Left renal pelvis (tissue), 4 donors: ENCODE measurements at places on chromosomes 1 and 21. TPM values are rescaled to one million over a fixed set of nuclear protein-coding genes. Genes with fewer than 3 reads are reported as not detected.

DNA sequence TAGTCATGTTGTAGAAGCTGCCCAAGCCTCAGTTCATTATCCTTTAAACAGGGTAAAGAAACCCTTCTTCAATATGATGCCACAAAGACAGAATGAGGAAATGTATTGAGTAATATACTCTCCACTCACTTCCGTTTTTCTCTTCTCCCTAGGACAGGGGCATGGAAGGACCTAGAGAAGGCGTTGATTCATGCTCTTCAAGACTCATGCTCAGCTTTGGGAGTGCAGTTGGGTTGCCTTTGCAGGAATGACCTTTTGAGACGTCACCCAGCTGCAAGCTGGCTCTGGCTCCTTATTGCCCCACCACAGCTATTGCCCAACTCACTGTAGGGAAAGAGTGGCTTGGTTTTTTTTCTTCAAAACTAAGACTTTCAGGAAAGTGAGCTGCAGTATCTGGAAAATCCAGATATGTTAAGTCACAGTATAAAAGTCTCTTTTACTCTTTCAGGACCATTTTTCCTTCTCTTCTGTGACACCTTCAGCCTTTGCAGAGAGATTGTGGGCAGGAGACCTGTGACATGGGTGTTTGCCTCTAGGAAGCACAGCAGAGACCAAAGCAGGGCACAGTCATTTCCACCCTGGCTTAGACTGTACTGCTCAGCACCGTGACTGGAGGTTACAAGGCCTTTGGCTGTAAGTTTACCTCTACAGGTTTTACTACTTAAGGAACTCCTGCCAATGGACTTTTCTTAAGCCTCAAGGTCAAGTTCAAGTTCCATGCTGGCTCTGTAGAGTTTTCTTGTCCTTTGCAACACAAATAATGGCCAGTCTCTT lies 39.5 kb downstream of the XCL2 start:
- no peak for DNase-seq

- DNase-seq: no peak
Measured at GRCh38 chr1:246437961-246438360, 69.1 kb downstream of the SMYD3 start.

DNA sequence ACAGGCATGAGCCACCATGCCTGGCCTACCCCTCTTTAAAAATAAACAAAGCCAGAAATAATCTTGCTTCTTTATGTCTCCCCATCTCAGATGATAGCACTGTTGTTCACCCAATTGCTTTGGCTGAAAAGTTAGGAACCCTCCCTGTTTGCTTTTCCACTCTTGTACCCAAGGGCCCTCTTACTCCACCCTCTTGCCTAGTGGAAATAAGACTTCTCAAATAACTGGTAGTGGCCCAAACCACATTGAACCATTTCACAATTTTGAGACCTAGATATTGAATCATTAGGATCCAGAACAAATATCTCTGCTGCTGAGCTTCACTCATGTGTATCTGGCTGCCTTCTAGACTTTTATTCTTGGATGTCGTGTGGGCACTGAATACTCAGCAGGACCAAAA lies 37.7 kb downstream of the RNF220 start:
- no peak for DNase-seq

GRCh38 chr1:70025846-70026245 lies 179.5 kb downstream of the LRRC40 start:
- DNase-seq: no peak

DNA sequence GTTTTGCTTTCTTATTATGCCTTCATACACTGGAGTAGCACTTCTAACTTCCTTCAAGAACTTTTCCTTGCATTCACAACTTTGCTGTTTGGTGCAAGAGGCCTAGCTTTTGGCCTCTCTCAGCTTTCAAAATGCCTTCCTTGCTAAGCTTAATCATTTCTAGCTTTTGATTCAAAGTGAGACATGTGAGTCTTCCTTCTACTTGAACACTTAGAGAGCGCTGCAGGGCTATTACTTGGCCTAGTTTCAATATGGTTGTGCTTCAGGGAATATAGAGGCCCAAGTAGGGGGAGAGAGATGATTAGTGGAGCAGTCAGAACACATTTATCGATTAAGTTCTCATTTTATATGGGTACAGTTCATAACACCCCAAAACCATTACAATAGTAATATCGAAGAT lies 12.4 kb downstream of the ANGEL2 start:
- DNase-seq: no peak

- DNase-seq: peak; percentile 80
Measured at GRCh38 chr1:119675349-119676345, 27.6 kb upstream of the ZNF697 start.

DNA sequence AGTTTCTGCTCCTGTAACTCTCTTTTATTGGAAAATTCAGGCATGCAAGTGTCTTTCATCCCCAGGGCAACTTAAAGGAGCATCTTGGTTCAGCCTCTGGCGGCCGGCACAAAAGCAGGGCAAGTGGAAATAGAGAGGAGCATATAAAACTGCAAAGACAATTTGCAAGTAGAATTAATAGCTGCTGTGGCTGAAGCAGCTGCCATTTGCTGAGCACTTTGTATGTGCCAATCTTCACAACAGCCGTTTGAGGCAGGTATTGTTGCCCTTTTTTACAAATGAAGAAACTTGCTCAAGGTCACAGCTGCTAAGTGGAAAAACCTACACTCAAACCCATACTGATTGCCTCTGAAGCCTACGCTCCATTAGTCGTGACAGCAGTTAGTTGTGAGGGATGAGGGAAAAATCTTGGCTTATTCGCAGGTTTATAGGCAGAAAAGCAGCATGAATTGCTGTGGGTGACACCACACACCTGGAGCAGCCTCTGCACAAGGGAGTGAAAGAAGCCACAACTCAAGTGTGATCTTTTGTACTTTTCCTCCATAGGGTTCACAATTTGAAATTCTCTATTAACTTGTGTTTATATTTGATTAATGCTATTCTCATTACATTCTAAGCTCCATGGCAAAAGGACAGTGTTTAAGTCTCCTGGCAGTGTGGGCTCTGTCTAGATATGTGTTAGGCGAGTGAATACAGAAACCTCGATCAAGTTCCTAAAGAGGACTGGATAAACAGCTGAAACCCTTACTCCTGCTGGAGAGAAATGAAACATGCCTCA lies 99.0 kb upstream of the BEND5 start:
- no peak for DNase-seq

RPF1 gene
- 35.2 TPM for polyA plus RNA-seq

DNA sequence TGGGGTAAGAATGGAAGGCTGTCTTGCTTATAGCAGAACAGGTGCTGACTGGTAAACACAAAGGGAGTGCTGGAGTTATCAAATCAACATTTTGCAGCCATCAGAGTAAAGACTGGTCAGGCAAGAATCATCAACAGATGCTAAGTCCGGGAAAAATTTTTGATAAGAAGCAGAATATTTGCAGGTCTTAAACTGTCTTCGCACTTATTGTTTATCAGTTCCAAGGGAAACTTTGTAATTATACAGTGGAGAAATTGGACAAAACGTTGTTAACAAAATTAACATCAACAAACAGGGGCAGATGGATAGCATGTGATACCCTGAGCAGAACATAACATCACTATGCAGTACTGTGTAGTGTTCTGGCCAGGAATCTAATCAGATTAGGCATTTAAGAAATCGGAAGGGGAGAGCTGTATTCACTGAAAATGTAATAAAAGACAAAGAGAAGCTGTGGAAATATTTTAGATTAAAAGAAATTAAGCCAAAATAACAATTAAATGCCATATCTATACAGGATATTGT lies 127.1 kb downstream of the DAB1 start:
- DNase-seq: no peak

DNA sequence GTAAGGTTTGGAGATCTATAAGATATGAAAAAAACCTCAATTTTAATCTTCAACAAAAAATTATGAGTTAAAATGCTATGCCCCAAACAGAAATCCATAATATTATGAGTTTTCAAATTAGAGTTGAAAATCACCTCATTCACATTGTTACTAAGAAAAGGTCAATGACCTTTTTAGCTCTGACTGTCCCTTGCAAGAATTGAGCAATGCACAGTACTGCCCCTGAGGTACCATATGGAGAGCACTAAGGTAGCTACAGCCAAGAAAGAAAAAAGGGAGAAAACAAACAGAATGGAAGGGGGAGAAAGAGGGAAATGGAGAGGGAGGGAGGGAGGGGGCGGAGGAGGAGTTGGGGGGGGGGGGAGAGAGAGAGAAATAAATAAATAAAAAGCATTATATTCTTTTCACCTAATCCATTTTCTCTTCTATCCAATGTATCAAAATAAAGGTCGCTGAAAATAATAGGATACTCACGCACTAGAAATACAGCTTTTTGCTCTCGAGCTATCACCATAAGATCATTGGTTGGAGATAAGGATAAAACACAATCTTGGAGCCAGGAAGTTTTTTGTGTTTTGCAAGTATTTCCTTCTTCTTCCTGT lies 58.8 kb downstream of the RAB3GAP2 start:
- DNase-seq: no peak

- DNase-seq: no peak
Measured at GRCh38 chr1:53981220-53981619, 35.1 kb downstream of the LRRC42 start.

GRCh38 chr21:16773206-16773605 lies 739.6 kb upstream of the CXADR start:
- no peak for DNase-seq

DNA sequence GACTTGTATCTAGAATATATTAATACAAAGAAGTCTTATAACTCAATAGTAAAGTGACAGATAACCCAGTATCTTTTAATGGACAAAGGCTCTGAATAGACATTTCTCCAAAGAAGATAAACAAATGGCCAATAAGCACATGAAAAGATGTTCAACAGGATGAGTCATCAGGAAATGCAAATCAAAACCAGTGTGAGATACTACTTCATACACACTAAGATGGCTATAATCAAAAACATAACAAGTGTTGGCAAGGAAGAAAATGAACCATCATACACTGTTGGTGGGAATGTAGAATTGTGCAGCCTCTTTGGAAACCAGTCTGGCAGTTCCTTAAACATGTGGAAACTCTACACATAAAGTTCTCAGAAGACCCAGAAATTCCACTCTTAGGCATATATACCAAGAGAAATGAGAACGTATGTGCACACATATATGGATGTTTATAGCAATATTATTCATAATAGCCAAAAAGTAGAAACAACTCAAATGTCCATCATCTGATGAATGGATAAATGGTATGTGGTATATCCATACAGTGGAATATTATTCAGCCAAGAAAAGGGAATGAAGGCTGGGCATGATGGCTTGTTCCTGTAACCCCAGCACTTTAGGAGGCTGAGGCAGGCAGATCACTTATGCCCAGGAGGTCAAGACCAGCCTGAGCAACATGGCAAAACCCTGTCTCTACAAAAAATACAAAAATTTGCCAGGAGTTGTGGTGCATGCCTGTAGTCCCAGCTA lies 9.9 kb upstream of the MPL start:
- no peak for DNase-seq

GRCh38 chr1:22287946-22288520 lies 145.1 kb upstream of the WNT4 start:
- no peak for DNase-seq

DNA sequence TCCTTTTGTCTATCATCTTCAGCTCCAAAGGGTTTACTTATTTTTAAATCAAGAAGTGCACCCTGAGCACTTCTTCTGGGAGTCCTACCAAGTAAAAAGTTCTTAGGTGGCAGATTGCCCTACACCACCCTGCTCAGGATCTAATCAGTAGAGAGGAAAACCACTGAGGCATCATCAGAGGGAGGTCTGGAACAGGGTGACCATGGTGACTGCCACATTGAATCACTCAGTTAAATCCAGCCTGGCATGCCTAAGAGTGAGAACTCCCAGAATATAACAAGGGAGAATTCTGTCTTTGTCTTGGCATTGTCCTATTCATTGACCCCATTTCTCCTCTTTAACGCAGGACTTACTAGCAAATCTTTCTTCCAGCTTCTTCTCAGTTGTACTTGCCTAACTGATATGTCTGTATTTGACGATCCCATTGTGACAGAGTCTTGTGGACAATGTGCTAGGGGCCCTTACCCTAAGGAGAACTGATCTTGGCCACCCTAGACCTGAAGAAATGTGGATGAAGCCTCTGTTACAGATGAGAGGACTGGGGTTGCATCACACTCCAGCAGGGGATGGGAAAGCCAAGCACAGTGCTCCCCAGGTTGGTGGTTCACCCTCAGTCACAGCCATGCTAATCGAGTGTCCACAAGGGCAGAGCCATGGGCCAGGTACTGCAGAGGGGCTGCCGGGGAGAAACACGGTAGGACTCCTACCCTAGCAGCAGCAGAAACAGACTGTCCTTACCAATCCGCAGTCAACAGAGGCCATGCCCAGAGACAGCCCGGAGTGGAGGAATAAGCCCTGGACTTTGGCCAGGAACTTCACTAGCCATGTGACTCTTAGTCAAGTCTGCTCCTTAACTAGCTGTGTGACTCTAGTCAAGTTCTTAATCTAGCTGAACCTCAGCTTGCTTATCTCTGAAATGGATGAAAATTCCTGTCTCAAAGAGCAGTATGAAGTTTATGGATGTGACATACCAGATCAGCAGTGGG lies 15.4 kb downstream of the PKP1 start:
- DNase-seq: no peak

AQP10 gene
- polyA plus RNA-seq: 0.09 TPM

DNA sequence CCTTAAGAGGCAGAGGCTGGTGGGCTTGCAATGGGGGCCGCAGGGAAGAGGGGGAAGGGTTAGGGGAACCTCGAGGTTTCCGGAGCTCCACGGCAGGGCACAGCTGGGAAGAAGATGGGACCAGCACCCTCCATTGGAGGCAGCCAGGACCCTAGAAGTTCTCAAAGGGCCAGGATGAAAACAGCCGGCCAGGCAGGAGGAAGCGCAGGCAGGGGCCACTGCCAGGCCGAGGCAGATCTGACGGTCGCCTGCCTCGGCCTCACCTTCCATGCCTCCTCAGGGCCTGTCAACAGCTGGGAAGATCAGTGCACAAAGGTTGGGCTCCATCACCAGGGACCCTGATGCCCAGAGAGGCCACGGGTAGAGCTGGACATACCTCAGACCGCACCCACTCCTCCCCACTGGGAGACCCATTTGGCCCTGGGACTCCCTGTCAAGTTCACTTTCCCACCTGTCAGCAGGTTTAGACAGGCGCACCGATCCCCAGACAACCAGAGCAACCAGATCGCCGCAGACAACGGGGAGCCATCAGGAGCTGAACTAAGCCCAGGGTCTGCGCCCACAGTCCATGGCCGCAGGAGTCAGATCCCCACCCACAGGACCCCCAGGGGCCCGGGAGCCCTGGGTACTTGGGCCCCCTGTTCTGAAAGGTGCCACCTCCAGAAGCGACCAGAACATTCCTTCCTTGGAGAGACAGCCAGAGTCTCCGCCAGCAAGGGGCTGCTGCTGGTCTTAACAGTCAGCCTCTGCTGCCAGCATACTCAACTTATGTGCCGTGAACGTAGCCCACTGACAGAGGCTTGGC lies 2.2 kb downstream of the SLC19A1 start:
- DNase-seq: no peak

GRCh38 chr1:99943223-99943794 lies 26.5 kb upstream of the SLC35A3 start:
- no peak for DNase-seq

DNA sequence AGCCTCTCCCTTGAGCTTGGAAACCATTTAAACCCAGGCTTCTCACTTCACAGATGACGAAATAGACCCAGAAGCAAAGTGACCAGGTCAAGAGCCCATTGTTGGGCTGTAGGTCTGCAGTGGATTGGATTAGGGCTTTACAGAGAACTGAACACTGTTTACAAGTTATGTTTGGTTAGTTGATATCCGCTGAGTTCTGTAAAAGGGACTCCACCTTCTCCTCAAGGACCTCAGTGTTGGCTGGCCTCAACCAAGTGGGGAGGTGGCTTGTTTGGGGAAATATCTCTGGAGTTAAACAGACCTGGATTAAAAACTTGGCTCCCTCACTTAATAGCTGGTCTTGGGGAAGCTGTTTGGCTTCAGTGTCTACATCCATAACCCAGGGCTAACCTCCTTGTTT lies 88.1 kb downstream of the UCK2 start:
- DNase-seq: no peak
